Transverse colon (tissue), 4 donors: ENCODE measurements at places on chromosomes 2 and 18.

DNA sequence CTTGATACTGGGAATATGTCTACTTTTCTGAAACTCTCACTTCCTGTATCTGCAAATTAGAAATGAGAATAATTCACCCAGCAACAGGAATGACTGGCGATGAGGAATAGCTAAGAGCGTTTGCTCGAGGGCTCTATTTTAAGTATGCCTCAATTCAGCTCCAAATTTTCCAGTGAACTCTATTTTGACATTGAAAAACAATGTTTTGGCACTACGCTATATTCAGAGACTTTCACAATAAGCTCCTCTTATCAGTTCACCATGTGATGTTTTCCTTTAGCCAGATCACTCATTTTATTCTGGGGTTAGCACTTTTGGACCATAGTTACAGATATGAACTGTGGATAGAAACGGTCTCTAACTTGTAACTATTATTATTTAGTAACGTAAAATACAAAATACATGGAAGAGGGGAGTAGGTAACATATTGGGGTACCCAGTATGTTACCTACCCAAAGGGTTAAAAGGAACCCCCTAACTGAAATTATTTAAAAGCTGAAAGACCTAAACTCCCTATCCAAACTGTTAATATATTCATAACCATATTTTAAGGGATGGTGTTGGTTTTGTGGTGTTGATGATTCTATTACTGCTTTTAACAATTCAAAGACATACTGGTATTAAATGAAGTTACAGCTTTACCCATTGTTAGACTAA, 28.1 kb downstream of the SLC40A1 start:
- no peaks in the 10 kb centered on the region for H3K36me3 ChIP-seq
- no peak for DNase-seq
- no peak overlapping the region for H3K4me3 ChIP-seq
- no peaks in the 10 kb centered on the region for H3K27me3 ChIP-seq
- peak overlapping the region; percentile 43 for H3K27ac ChIP-seq

- no peak overlapping the region for H3K4me3 ChIP-seq
- no peaks in the 10 kb centered on the region for H3K36me3 ChIP-seq
- no peaks in the 10 kb centered on the region for H3K4me1 ChIP-seq
- DNase-seq = no peak
- H3K27me3 ChIP-seq = no peaks in the 10 kb centered on the region
Measured at GRCh38 chr18:23053776-23054457, 81.4 kb upstream of the CABLES1 start.

DNA sequence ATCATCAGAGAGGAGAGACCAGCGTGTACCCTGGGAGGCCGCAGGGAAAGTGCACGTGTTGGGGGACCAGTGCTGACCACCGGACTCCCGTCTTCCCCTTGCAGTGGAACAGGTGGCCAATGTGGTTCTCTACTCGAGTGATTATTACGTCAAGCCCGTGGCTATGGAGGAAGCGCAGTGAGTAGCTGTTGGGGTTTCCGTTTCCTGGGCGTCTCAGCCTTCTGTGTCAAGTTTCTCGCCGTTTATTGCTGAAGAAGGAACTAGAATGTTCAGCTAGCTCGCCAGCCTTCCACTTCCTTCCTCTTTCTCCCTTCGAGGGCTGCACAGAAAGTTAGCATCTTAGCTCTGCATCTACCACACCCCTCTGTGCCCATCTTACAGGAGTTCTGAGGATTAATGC, 22.8 kb upstream of the DGKD start:
- H3K4me1 ChIP-seq = no peaks in the 10 kb centered on the region
- H3K4me3 ChIP-seq = no peak overlapping the region
- H3K27ac ChIP-seq = peak overlapping the region; percentile 74
- H3K27me3 ChIP-seq = no peaks in the 10 kb centered on the region

DNA sequence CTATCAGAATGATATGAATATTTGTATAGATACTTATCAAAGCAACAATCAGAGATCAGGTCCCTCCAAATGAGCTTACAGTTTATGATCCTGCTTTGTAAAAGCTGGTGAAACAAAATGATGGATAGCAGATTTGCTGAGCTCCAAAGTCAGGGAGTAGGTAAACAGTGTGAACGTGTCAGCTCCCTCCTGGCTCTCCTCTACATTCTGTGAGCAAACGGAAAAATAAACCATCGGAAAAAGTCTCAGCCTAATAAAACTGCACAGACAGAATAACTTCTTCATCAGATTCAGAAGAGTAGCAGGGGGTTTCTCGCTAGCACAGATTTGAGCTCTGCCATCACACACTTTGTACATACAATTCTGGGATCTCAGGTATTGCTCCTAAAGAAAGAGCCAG, 51.3 kb downstream of the BCL11A start:
- no peak for DNase-seq
- H3K36me3 ChIP-seq = no peaks in the 10 kb centered on the region
- H3K4me1 ChIP-seq = no peaks in the 10 kb centered on the region
- no peak overlapping the region for H3K4me3 ChIP-seq

DNA sequence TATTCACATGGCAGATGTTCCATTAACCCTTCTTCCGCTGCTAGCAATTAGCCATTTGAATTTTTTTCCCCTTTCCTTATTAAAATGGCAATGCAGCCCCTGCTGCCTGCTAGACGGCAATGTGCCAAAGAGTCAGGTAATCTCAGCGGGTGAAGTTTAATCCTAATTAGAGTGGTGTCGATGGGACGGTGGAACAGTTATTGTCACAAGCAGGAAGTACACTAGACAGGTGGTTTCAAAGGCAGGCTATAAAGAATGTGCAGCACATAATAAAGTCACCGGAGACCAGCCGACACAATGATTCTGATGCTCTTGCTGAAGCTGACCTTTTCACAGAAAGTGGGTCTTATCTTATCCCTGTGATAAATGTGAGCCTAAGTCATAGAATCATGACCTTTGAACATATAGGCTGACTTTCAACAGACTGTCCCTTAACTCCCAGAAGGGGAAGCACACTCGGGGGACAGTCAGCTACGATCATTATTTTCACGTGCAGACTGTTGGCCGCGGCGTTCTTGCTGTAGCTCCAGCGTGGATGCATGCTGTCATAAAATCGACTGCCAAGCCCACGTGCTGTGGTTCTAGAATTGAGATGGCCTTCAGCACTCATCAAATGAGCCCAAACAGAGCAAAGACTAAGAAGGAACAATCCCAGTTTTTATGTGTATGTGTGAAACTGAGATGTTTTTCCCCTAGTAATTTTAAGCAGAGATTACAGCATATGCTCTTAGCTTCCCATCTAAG, 926.2 kb upstream of the SOX11 start:
- DNase-seq = no peak
- H3K4me1 ChIP-seq = no peaks in the 10 kb centered on the region
- H3K4me3 ChIP-seq = no peak overlapping the region
- H3K27me3 ChIP-seq = no peaks in the 10 kb centered on the region
- no peak overlapping the region for H3K27ac ChIP-seq

DNA sequence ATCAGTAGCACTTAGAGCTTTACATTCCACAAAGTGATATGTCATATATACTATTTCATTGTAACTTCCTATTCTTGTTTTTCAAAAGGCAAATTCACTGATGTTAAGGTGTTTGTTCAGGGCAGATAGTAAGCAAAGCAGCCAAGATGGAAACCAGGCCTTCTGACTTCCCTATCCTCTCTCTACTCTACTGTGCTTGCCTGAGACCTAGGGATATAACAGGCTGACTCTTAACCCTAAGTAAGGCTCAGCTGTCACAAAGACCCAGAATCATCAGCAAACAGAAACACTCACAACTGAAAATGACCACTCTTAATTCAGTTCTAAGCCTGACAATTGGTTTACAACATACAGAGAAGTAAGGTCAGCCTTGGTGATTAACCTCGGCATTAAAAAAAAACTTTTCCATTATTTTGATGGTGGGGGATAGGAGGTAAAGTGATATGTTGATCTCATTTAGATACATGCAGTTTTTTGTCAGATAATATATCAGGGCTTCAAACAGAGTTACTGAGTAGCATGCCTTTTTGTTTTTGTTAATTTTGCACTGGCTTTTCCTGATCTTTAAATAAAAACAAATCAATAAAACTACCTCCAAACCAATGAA, 95.4 kb upstream of the CHRNA1 start:
- H3K4me3 ChIP-seq = no peak overlapping the region
- no peaks in the 10 kb centered on the region for H3K27me3 ChIP-seq
- no peak overlapping the region for H3K27ac ChIP-seq
- no peak for DNase-seq
